Smooth muscle cell of the pulmonary artery (primary cell): ENCODE measurements at places on chromosomes 5 and 9. TPM values are rescaled to one million over a fixed set of nuclear protein-coding genes. Genes with fewer than 3 reads are reported as not detected.

MCC gene
- total RNA-seq, result 33.4 and 49.0 TPM in 2 replicates

FAM221B gene
- total RNA-seq, result not detected in 2 replicates

FSTL4 gene
- total RNA-seq, result 0.07 TPM in 1 of 2 replicates, not detected in the other

SLC45A2 gene
- total RNA-seq, result 0.17 and 0.20 TPM in 2 replicates

TCOF1 gene
- total RNA-seq, result 15.9 and 17.8 TPM in 2 replicates

IL13 gene
- total RNA-seq, result not detected in 2 replicates

ANAPC2 gene
- 24.6 and 33.7 TPM in 2 replicates for total RNA-seq

KIF24 gene
- 0.76 and 1.2 TPM in 2 replicates for total RNA-seq

PCDHB11 gene
- total RNA-seq, result 0.69 and 0.85 TPM in 2 replicates
